ENCODE measurements at places on chromosomes 3 and 15.

GRCh38 chr3:132916096-132916495 is 122.1 kb upstream of the TMEM108 start:
- no peak for DNase-seq

DNA sequence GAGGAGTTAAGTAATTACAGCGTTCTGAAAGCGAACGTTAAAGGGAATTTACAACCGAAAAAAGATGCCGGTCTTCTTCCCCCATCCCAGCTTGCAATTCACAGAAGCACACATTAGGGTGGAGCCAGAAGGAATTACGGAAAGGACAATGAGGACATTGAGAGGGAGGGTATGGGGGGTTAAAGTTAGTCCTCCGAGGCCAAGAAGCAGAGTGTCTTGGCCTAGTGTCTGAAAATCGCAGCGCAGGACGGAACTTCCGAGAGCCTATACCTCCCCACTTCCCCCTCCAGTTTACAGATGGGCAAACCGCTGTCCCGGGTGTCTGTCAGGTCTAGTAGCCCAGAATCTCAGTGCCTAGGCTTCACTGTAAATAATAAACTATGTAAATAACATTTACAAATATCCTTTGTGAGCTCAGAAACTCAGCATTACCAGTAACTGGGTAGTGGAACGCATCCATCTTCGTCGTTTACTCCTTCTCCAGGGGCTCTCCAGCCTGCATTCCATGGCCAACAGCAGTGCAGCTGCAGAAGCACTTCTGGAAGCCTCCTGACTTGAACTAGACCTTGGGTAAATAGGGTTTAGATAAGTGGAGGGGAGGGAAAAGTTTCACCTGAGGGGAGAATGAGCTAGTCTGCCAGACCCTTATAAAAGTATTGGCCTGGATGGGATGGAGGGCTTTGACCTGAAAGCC is 922 bp downstream of the ADPRH start:
- no peak for DNase-seq

GRCh38 chr3:179929091-179929529 is 107.6 kb downstream of the PEX5L start:
- peak; percentile 62 for DNase-seq

DNA sequence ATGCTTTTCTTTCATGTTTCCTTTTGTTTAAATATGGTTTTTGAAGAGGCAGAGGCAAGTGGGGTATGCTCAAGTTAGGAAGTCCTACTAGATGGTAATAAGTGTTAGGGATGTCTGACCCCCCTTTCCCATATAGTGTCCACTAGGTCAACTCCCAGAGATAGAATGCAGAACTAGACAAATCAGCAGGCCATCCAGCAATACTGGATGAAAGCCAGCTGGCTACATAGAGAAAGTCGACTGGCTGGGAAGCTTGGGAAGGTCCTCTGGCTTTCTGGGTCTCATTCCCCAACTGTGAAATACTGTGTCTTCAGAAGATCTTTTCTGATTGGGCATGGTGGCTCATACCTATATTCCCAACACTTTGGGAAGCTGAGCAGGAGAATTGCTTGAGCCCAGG is 113.8 kb downstream of the SNRK start:
- DNase-seq, result no peak
